ENCODE measurements at places on chromosomes 3 and 15. TPM values are rescaled to one million over a fixed set of nuclear protein-coding genes. Genes with fewer than 3 reads are reported as not detected.

GRCh38 chr3:197021729-197022404 is 7.8 kb downstream of the MELTF start:
- no peak for DNase-seq

Gene OIP5
- 1.4 TPM for total RNA-seq

- no peak for DNase-seq
Observed at GRCh38 chr3:94414418-94414817, 351.6 kb downstream of the NSUN3 start.

DNA sequence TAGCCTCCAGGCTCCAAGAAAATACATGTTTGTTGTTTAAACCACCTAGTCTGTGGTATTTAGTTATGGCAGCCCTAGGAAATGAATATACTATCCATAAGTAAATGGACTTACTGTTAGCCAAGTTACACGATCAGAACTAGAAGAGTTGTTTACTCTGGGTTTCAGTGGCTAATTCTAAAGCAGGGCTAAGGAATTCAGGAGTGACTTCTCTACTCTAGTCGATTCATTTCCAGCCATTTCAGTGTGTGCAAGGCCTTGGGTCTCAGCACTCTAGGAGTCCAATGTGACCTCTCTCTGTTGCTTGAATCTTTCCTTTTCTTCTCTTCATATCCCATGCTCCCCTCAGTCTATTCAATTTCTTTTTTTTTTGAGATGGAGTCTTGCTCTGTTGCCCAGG is 66.7 kb downstream of the BHLHE40 start:
- no peak for DNase-seq

GRCh38 chr3:71705681-71706080 is 19.5 kb downstream of the EIF4E3 start:
- DNase-seq = no peak

Gene ARPP21
- not detected for total RNA-seq

Gene CFAP100
- 21.3 TPM for total RNA-seq

DNA sequence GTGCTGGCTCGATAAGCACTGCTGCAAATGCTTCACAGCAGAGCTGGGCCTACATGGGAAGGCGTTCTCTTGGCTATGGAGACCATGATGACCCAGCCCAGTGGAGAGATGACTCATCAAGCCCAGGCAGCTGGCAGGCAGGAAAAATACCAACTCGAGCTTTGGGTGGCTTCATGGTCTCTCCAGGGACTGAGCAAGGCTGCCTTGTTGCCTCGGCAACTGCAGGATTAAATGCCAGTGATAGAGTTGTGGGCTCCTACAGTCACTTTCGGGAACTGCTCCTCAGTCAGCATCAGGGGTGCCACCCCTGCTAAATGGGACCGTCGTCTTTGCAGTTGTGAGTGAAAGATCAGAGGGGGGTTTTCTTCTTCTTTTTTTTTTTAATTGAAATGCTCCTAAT is 54.6 kb upstream of the MYZAP start:
- DNase-seq = no peak

DNA sequence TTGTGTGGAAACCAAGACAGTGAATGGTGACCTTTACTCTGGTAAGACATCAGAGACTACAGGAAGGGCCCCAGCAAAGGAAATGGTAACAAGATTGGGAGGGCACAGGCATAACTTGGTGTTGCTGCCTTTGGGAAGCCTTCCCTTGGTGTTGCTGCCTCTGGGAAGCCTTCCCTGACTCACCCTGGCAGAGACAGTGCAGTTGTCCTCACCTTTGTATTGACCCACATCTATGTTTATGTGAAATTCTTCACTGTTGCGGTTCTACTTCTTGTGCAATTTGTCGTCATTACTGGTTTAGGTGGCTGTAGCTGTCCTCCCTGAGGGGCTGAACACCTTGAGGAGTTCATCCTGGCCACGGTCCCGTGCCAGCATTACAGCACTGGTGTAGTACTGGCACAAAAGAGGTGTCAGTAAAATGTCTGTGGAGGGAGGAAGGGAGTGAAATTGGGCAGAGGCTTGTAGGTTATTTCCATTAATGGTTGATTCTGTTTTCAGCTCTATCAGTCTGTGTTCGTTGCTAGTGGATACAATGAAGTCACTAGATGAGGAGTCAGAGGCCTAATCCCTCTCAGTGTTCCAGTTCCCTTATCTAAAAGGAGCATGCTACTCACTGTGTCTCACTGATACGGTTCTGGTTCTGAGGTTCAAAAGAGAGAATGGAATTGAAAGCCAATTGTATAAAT is 21.6 kb downstream of the IFT122 start:
- DNase-seq = no peak

DNA sequence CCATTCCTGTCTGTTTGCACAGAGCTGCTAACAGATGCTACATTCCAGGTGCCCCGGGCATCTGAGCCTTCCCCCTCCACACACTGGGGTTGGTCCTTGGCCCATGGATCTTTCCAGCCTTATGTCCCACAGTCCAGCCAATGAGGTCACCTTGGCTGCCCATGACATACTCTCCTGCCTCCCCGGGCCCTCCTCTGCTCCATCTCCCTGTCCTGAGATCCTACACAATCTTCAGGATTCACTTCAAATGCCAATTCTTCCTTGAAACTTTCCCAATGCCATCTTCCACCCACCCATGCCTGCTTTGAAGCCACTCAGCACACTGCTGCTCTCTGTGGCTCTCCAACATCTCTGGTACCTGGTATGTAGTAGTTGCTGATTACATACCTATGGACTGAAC is 4.3 kb downstream of the CHRNA3 start:
- DNase-seq = no peak

Gene FEZF2
- total RNA-seq = not detected

Gene SLC9C1
- total RNA-seq = not detected

GRCh38 chr15:77410701-77411618 is 8.9 kb downstream of the PEAK1 start:
- DNase-seq = no peak

DNA sequence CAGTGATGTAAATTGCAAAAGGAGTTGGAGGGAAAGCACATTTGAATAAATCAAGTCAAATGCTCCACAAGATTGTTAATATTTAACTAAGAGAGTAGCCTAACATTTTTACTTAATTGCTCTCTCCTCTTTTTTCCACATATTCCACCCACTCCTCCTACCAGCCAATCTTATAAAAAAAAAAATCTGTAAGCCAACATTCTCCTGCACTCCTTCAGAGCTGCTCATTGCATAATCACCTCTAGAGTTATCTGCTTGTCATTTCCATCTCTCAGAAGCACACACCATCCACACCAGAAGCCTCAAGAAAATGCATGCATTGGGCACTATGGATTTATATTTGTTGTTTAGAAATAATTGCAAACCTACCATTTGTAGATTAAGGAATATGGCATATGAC is 64.1 kb downstream of the CADPS start:
- DNase-seq = no peak

- DNase-seq = no peak
Observed at GRCh38 chr3:155323063-155323666, 29.7 kb upstream of the STRIT1 start.

Gene FSIP1
- 0.79 TPM for total RNA-seq

Gene CKMT1A
- total RNA-seq = 0.31 TPM

GRCh38 chr3:127525373-127525772 is 65.2 kb downstream of the TPRA1 start:
- DNase-seq = no peak

DNA sequence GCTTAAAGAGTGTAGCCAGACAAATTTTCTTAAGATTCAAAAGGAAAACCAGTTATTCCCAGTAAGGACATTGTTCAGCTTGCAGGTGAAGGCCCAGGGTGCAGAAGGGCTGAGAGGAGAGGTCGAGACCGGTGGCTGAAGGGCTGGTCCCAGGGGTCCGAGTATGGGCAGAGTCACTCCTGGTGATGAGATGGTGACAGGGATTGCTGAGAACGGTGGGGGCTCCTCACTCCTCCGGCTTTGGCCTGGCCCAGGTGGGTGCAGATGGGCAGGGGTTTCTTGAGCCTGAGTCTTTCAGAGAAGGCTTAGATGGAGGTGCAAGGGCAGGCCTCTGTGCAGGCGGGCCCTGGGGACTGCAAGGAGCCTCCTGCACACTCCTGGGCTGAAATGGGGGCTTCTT is 56.2 kb downstream of the ZNF445 start:
- DNase-seq = no peak

Gene IL12A
- not detected for total RNA-seq

Gene C3orf80
- 0.32 TPM for total RNA-seq

DNA sequence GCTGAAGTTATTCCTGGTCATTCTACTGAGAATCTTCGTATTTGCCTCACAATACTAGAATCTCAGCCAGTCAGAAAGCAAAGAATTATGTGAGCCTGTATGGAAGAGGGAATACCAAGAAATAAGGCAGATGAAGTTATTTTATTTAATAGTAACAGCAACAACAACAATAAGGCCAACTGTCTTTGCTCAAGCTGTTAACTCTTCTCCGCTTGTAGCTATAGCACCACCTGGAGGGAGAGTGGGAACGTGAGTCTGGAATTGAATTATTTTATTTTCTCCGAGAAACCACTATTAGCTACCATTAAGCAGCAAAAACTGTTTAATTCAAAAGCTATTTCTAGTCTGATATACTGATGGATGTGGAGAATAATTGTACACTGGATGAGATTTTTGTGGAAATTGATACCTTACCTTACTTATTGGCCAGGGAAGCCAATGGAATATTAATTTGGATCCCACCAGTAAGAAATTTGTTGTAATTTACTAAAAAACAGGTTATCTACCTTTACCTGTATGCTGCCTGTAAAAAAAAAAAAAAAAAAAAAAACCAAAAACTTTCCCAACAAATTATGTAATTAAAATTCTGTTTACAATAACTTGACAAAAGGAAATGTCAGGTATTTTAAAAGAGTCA is 50.1 kb downstream of the CALML4 start:
- DNase-seq = peak; percentile 70

DNA sequence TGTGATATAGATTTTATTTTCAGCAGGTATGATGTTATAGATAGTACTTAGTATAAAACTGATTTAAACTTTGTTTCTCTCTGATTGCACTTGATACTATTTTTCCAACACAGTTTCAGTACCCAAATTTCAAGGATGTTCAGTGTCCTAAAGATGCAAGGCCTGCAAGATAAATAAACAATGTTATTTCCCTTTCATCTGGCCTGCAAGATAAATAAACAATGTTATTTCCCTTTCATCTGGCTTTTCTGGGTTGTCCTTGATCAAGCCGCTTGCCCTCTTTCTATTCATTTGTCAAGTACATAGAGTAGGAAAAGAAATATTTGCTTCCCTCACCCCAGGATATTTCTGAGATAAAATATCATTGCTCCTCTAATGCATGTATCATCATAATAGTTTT is 571.0 kb downstream of the FGF12 start:
- DNase-seq = no peak

Gene ABCC5
- 22.1 TPM for total RNA-seq

DNA sequence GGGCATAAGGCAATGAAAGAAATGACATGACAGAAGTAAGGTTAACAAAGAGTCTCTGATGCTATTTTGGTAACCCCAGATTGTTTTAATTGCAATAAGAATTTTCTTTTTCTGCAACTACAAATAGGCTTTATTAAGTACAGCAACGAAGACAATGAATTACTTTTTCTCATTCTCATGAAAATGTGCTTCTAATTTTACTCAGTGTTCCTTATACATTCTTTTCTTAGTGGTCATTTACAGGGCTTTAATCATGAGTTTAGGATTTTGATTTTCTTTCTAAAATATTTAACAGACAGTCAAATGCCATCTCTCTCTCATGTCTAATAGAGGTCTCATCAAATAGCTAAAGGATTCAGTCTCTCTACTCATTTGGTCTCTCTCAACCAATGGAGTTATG is 452.1 kb downstream of the RAP2B start:
- no peak for DNase-seq

GRCh38 chr3:31312400-31312799 is 220.3 kb upstream of the STT3B start:
- no peak for DNase-seq

DNA sequence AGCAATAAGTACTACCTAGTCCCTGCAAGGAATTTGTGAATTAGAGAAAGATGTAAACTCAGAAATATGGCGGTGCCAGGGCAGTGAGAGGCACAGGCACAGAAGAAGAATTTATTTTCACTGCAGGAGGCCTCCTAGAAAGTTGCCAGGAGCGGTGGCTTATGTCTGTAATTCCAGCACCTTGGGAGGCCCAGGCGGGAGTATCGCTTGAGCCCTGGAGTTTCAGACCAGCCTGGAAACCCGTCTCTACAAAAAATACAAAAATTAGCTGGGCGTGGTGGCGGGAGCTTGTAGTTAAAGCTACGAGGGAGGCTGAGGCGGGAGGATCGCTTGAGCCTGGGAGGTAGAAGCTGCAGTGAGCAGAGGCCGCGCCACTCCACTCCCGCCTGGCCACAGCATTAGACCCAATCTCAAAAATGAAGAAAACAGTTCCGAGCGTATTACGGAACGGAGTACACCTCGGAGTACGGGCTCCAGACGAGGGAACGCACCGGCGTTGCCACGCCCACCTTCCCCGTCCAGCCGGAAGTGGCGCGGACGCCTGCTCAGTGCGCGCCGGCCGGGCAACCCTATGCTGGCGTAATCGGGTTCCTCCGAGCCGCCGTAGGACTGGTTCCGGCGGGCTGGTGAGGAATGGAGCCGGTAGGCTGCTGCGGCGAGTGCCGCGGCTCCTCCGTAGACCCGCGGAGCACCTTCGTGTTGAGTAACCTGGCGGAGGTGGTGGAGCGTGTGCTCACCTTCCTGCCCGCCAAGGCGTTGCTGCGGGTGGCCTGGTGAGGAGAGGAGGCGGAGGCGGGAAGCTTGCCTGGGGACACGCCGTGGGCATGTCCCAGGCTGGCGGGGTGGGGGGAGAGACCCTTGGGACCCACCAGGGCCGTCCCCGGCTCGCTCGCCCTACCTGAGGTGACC is at the start of gene FBXO22:
FBXO22 (plus strand) TSS at position 548 of the 909 bp plus-strand sequence; CDS start at position 634, 86 bp downstream.
- DNase-seq = peak; percentile 90

GRCh38 chr15:39406485-39406884 is 174.4 kb upstream of the THBS1 start:
- DNase-seq = no peak

DNA sequence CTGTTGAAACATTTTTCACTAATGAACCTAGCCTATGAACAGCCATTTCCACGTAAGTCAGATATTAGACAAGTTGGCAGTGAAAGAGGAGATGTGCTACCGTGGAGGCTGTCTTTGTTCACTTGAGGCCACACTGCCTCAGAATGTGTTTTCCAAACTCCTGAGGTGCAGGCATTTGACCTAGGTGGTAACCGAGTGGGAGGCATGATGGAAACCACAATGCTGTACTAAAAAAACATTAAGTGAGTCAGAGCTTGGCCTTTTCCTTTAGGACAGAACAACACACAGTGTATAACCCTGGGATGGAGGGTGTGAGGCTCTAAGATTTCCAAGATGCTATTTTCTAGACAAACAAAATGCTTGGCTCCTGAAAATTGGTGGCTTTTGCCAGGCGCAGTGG is 406.3 kb downstream of the SOX2 start:
- no peak for DNase-seq

DNA sequence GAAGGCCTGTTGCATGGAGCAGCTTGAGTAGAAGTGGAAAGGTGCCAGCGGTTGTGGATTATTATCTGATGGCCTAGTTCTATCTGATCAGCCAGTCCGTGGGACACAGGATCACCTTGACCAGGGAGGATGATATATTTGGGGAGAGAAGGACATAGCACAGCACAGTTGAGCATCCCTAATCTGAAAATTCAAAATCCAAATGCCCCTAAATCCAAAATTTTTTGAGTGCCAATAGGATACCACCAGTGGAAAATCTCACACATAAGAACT is 6.0 kb downstream of the CSPG4 start:
- no peak for DNase-seq

Data from ovary (tissue), 10 donors.